ENCODE measurements at places on chromosomes 2 and 18. TPM values are rescaled to one million over a fixed set of nuclear protein-coding genes. Genes with fewer than 3 reads are reported as not detected.

DNA sequence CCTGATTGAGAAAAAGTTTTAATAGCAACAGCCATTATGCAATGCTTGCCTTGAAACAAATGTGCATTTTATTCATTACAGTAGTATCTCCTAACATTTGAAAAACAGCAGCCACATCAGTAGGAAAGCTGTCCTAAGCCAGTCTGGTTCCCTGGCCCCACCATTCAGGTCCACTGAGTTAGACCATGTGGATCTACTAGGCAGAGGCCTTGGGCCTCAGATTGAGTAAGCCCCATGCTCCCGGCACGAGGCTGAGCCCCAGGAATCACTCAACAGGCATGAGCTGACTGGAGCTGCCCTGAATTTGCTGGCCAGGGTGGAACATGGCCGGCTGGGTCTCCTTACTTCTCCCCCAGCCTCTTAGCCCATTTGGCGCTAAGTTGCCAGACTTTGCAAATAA lies 103.4 kb downstream of the ZFP36L2 start:
- DNase-seq, result no peak

DNA sequence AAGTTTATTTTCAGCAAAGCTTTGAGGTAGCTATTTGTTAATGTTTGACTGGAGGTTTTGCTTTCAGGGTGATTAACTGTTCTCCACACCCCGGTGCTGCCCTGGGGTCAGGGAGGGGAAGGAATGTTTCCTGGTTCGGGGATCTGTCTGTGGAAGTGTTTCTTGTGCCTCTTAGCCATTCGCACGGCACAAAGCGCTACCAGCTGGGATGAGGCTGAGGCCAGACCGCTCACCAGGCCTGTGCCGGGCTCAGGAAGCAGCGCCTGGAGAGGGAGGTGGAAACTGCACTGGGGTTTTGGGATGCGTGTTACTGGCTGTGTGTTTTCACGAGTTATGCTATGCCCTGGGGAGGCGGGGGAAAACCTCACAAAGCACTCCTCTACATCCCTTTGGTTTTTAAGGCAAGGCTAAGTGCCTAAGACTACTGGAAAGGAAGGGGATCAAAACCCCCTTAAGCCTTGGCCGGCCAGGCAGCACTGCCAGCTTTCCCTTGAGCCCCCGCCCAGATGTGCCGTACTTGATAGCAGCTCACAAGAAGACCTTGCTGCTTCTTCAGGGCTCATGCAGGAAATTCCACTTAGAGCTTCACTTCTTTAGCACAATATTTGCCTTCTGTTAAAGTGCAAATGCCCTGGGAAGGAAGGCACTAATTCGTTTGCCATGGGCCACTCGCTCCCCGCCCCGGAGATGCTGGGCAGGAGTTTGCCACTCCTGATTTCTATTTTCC lies 65.7 kb upstream of the CNGA3 start:
- no peak for DNase-seq

- no peak for DNase-seq
Measured at GRCh38 chr2:109333414-109334210, 204.6 kb downstream of the SH3RF3 start.

DNA sequence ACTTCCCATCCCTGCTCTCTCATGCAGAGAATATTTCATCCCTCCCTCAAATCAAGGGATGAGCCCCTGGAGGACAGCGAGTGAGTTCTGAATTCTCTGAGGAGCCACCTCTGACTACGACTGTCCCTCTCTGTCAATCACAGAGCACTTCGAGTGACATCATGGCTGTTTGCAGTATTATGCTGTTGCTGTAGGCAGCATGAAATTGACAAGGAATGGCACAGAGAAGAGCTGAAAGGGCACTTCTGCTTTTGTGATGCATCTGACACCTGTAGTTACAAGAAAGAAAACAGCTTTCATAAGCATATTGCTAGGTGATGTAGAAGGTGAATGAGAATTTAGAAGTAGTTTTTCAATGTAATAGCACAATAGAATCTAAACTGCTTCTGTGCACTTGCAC lies 166.9 kb downstream of the ARHGAP15 start:
- DNase-seq, result no peak

DNA sequence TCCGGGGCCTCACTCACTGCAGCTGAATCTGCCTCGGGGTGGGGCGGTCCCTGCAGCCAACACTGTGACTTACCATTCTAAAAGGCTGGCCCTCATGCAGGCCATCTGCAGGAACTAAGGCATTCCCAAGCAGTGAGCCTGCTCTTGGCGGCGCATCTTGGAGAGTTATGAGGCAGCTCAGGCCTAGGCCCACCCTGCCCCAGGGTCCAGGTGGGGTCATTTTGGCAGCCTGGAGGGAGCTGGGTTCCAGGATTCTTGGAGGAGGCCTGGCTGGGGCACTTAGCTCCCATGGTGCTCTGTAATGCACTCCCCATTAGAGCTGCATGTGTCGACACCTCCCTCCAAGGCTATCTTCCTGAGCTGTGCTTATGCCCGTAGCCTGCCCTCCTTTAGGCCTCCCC lies 14.8 kb upstream of the BIN1 start:
- no peak for DNase-seq

The TOGARAM2 gene
- total RNA-seq, result 0.07 TPM

Data from chondrocyte (in vitro differentiated cells).